Urothelium cell line (cell line): ENCODE measurements at places on chromosomes 7 and 10.

- no peak for DNase-seq
Observed at GRCh38 chr10:109650228-109650627, 273.1 kb downstream of the XPNPEP1 start.

DNA sequence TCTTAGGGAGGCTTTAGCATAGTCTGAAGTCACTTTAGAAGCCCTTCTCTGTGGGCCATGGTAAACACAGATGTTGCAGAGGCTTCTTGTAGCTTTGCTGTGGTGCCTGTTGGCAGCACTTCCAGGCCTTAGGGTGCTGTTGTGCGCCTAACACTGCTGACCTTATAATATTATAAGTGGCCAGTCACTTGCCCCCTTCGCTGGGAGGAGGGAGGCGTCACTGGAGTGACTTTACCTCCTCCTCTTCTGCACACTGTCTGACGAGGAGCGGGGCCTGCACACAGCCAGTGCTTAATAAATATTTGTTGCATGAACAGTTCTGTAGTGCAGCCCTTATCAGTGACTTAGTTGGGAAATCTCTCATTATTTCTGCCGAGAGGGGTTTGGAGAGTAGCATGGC is 63.3 kb downstream of the WDR37 start:
- DNase-seq: no peak

GRCh38 chr10:95525033-95525418 is 36.1 kb downstream of the SORBS1 start:
- no peak for DNase-seq

DNA sequence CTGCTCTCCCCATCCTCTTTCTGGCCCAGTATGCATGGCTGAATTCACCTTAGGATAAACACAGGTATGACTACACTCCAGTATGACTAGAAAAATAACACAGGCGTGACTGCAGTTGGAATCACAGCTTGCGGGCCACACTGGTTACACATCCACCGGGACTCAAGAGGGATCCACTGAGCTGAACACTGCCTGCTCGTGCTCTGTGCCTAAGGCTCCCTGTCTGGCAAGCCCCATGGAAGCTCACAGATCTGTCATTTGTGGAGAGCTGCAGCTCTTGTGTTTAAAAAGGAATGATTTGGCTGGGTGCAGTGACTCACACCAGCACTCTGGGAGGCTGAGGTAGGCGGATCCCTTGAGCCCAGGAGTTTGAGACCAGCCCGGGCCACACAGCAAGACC is 26.8 kb downstream of the VOPP1 start:
- DNase-seq: no peak
